Choroid plexus epithelial cell (primary cell): ENCODE measurements at places on chromosomes 2 and 18.

DNA sequence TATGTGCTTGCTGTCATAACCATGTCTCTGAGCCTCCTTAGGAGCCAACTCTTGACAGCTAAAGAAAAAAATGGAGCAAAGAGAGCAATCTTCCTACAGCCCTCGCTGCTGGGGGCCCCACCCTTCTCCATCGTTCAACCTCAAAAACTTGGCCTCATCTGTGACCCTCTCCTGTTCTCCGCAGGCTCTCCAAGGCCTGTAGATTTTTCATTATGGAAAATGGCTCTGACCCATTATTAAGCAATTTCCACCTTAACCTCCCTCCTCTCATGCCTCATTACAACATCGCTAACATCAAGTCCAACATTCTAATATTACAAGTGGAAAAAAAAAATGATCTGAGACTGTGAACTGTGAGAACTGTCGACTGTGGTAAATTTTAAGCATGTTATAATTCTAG lies 98.7 kb downstream of the SLC8A1 start:
- no peak for DNase-seq

- DNase-seq = no peak
These were observed 1.1 kb upstream of the HOXD1 start for GRCh38 chr2:176187200-176187898.

GRCh38 chr2:233851169-233851568 lies 3.2 kb downstream of the HJURP start:
- DNase-seq = no peak

GRCh38 chr2:221787561-221787960 lies 215.5 kb upstream of the EPHA4 start:
- no peak for DNase-seq

DNA sequence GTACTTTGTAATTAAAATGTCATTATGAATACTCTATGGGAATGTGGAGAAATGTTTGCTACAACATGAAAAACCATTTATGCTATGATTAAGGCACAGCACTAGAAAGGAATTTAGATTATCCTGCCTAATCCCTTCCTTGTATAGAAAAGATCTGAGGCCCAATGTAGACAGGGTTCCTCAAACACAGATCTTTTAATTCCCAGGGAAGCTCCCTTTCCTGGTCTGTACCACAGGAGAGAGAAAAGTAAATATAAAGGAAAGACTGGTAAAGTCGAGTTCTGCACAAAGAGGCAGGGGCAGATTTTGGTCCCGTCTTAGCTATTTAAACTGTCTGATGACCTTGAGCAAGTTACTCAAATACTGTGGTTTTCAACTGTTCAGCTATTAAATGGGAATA lies 84.7 kb downstream of the ICA1L start:
- DNase-seq = no peak

DNA sequence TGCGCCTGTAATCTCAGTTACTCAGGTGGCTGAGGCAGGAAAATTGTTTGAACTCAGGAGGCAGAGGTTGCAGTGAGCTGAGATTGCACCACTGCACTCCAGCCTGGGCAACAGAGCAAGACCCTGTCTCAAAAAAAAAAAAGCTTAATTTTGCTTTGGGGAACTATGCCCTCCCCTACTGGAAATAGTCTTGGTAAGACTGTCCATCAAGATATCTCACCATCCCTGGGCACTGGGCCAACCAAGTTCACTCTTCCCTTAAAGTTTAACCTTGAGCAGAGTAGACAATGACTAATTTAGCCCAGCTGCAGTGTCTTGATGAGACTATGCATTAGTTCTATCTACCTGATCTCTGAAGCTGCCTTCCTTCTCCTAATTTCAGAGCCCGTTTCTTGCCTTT lies 44.7 kb downstream of the ASXL2 start:
- DNase-seq = peak; percentile 56

- no peak for DNase-seq
These were observed 229.6 kb upstream of the SYT4 start for GRCh38 chr18:43506935-43507334.

DNA sequence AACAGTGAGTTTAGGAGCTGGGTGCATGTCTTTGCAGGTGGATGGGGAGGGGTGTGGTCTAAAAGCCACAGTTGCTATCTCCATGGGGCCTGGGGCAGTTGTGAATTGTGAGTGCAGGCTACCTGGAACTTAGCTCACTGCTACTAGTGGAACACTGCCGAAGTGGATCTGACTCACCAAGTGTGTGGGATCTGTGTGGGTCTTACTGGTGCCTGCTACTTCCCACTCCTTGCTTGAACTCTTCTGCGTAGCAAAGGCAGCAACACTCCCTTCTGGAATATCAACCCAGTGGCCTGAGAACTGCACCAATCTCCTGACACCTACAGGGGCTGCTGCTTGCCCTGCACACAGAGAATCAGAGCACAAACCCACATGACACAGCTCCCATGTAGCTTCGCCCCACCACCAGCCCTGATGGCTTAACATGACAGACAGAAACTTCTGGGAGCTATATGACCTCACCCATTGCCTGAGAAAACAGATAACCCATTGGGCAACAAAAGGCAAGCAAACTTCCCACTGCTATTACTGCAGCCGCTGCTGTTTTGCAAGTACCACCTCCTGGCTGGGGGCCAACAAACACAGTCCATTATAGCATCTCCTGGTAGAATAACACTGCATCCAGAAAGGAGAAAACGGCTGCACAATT lies 455.1 kb upstream of the DDX18 start:
- no peak for DNase-seq

DNA sequence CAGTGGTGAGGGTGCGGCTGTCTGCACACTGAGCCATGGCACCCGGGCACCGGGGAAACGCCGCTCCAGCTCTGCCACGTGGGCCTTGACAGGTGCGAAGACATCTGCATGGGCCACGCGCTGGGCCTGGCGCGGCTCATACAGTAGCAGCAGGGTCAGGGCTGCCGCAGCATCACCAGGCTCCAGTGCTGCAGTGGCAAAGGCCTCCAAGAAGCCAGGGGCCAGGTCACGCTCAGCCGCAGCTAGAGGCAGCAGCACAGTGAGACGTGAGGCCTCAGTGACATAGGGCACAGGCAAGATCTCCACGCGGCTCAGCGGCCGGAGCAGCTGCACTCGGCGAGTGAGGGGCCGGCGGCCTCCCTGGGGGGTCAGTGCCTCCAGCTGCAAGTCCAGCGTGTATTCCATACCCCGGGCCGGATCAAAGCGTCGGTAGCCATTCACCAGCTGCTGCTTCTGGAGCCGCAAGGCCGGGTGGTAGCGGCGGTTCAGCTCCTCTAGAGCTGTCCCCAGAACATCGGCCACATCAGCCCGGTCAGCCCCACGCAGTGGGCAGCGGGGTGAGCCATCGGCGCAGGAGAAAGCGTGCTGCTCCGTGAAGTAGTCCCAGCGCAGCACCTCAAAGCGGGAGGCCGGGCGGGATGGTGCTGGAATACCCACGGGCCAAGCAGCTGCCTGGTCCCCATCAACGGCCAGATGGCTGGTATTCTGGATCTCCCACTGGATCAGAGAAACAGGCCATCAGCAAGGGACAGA lies 3.5 kb downstream of the CHPF start:
- no peak for DNase-seq

DNA sequence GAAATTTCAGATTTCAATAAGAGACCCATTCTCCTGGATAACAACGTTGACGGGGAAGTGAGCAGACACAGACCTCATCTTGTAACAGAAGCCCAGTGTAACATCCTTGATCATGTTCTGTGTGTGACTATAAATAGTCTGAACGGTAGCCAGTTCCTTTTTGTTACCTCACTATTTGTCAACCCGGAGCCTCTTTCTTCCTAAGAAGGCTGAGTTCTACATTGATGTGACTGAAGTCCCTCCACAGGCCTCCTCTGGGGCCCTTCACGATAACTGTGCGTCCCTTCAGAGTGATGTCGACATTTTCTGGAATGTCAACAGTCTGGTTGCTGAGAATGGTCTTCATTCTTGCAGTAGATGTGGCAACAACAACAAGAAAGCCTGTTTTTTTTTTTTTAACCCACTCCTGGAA lies 6.3 kb upstream of the PLEKHM3 start:
- DNase-seq = peak; percentile 61

- no peak for DNase-seq
These were observed 298.2 kb downstream of the TCF4 start for GRCh38 chr18:55289775-55290174.

- DNase-seq = no peak
These were observed 308.3 kb downstream of the MYCN start for GRCh38 chr2:16248571-16249105.

DNA sequence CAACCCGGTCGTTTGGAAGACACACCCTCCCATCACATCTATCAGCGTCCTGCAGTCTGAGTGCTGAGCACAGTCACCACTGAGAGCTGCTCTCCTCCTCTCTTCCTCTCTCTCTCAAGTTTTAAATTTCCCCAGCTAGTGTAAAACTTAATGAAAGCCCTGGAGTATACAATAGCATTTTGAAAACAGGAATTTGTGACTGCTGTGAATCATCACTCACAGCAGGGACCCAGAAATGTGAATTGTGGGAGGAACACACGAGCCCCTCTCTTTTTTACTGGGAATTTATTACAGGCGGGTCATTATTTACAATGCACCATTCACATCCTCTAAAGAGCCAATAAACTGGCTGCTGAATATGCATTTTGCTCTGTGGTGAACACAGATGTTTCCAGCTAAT lies 185.0 kb upstream of the SMIM21 start:
- no peak for DNase-seq

- DNase-seq = peak; percentile 41
These were observed 230.7 kb upstream of the PXDN start for GRCh38 chr2:1975060-1975459.

GRCh38 chr18:79682894-79683625 lies 3.5 kb downstream of the CTDP1 start:
- no peak for DNase-seq

DNA sequence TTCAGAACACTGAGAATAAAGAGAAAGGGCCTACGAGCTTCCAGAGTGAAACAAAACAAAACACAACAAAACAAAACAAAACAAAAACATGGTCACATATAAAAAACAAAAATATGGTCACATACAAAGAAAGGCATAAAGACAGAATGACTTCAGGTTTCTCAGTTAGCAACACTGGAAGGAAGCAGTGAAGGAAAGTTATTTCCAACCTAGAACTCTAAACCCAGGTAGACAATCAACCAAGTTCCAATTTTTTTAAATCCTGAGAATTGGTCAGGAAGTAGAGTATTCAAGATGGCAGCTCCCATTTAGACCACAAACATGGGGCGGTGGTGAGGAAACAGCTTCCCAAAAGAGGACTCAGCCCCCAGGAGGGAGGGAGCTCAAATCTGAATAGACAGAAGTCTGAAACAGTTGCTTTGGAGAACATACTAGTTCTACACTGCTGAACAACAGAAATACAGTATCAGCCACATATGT lies 9.1 kb downstream of the DRC1 start:
- no peak for DNase-seq

DNA sequence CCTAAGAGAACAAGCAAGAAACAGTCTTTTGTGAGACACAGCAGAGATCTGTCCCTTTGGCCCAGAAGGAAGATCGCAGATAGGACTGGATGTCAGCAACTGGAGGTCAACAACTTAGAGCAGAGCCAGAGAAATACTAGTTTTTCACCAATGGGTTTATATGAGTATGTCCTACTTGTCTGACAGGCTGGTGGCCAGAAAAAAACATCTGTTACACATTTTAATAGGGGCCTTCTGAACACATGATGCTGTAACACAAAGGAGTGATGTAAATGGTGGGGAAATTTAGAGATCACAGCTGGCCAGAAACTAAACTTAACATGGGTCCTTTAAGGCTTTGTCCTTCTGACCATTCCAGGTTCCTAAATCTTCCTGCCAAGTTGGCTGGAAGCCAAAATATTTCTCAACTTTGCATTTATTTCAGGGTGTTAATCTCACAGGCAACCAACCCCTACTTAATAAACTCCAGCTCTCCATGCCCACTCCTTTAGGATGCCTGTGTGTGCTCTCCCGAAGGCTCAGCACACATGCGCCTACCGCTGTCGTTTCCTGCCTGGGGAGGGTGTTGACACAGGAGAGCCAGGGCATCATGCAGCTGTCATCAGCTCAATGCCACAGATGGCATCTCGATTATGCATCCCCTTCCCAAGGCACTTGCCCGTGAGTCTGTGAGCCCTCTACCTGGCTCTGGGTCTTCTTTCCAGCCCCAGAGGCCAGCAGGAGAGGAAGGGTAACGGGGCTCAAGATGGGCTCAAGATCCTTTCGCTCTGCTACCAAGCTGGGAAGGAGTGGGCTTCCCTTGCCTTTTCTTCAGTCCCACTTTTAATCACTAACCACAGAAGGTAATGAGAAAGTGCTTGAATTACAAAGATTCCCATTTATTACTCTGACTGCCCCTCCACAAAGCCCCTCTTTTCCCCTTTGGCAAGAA lies 252.5 kb downstream of the ETAA1 start:
- peak; percentile 58 for DNase-seq
